ENCODE measurements at places on chromosomes 12 and 14.

GRCh38 chr12:29971446-29971845, 187.7 kb upstream of the TMTC1 start:
- no peak for DNase-seq

GRCh38 chr12:15880721-15881120, 1.5 kb upstream of the STRAP start:
- no peak for DNase-seq

DNA sequence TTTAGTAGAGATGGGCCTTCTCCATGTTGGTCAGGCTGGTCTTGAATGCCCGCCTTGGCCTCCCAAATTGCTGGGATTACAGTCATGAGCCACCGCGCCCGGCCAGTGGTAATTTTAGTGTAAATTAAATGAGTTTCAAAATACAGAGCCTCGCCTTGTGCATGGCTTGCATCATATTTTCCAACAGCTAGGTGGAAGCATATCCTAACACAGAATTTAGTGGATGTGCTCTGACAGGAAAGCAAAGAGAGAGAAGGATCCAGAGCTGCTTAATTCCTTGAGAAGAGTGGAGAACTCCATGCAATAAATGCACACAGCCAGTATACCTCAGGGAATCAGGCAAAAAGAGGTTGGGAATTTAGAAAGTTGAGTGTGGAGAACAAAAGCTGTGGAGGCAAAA, 2.5 kb downstream of the OR6C2 start:
- no peak for DNase-seq

DNA sequence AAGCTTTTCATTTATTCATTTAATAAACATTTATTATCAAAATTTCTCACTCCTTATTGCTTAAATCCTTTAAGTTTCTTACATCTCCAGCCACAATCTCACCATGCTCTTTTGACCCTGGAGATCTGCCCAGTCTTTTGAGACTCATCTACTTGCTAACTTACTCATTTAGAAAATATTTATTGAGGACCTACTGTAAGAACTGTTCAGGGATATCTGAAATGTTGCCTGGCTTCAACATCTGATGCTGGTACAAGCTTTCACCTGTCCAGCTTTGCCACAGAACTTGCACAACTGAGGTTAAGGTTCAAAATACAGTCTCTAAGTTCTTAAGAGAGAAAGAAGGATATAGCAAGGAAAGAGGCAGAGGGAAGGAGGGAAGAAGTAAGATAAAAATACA, 17.5 kb upstream of the GXYLT1 start:
- DNase-seq, result no peak

DNA sequence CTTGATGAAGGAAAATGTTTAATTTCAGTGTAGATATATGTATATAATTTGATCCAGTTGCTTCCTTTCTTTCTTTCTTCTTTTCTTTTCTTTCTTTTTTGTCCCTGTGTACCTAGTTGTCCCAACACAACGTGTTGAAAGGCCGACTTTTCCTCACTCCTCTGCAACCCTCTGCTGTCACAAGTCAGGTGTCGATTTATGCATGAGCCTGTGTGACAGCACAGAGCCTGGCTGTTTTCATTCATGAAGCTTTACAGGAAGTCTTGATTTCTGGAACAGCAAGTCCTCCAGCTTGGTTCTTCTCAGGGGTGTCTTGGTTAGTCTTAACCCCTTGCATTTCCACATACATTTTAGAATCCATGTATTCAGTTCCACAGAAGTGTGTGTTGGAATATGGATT, 88.1 kb downstream of the PPP2R5C start:
- no peak for DNase-seq
